ENCODE measurements at places on chromosomes 5 and 9.

- no peaks in the 10 kb centered on the region for H3K27me3 ChIP-seq
- no peaks in the 10 kb centered on the region for H3K36me3 ChIP-seq
- peak overlapping the region; percentile 15 for H3K27ac ChIP-seq
- DNase-seq: no peak
- no peak overlapping the region for H3K4me3 ChIP-seq
Measured at GRCh38 chr5:129971714-129972113, 67.4 kb downstream of the CHSY3 start.

DNA sequence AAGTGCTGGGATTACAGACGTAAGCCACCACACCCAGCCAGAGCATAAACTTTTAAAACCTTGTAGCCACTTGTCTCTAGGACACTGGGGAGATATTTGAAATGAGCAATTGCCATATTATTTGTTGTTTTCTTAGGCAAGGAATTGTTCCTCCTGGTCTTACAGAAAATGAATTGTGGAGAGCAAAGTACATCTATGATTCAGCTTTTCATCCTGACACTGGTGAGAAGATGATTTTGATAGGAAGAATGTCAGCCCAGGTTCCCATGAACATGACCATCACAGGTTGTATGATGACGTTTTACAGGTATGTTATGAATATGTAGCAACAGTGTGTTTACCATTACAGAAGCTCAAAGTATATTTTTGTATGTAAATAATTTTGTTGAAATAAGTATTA is 30.5 kb downstream of the SFXN1 start:
- H3K27ac ChIP-seq: no peak overlapping the region
- H3K4me1 ChIP-seq: no peaks in the 10 kb centered on the region
- H3K4me3 ChIP-seq: no peak overlapping the region
- DNase-seq: no peak
- H3K36me3 ChIP-seq: peaks cover 28% of the 10 kb centered on the region

DNA sequence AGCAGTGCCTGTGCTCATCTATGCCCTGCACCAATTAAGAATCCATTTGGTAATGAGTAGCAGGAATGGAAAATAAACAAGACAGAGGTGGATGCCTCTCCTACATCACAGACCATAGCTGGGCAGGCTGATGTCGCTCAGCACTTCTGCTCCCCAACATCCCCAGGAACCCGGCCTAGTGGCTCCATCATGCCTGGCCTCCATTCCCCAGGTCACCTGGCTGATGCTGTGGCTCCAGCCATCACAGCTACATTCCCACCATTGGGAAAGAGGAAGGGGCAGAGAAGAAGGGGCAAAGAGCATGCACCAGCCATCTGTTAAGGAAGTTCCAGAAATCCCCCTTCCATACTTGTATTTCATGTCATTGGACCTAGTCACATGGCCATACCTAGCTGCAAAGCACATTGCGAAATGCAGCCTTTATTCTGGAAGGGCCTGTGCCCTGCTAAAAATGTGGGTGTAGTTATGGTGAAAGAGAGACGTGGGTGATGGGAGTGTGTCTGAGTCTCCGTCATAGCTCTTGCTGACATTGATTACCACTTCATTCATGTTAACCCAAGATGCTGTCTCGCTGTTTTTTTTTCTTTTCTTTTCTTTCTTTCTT is 86.1 kb upstream of the ADAMTS2 start:
- peak; percentile 46 for DNase-seq
- H3K4me1 ChIP-seq: no peaks in the 10 kb centered on the region
- no peak overlapping the region for H3K27ac ChIP-seq
- H3K36me3 ChIP-seq: no peaks in the 10 kb centered on the region

DNA sequence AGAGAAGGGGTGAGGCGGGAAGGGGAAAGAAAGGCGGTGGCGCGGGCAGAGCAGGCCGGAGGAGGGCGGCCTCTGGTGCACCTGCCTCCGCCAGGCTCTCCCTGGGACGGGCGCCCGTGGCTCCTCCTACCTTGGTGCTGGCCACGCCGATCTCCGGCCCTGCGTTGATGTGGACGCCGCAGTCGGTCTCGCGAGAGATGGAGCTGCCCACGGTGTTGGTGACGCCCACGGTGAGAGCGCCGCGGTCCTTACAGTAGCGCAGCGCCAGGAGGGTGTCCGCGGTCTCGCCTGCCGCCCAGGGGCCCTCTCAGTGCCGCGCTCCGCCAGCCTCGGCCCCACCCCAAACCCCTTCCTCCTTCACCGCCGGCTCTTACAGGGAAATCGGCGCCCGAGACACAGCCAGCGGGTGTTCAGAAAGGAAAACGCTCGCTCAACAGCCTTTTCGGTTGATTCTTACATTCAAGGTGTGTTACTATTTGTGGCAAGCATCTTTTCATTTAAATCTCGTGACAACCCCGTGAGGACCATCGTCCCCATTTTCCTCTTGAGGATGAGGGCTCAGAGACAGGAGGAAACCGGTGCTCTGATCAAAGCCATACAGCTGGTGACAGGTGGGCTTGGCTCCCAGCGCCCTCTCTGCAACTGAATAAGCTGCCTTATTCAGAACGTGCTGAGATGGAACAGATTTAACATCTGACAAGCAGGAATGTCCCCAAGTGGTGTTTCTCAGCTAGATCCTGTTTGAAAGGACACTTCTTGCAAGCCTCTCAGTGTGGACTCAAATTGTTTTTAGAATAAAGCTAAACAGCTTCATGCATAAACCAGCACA is 22.0 kb upstream of the MAPK9 start:
- H3K36me3 ChIP-seq: peaks cover 10% of the 10 kb centered on the region
- no peaks in the 10 kb centered on the region for H3K27me3 ChIP-seq

DNA sequence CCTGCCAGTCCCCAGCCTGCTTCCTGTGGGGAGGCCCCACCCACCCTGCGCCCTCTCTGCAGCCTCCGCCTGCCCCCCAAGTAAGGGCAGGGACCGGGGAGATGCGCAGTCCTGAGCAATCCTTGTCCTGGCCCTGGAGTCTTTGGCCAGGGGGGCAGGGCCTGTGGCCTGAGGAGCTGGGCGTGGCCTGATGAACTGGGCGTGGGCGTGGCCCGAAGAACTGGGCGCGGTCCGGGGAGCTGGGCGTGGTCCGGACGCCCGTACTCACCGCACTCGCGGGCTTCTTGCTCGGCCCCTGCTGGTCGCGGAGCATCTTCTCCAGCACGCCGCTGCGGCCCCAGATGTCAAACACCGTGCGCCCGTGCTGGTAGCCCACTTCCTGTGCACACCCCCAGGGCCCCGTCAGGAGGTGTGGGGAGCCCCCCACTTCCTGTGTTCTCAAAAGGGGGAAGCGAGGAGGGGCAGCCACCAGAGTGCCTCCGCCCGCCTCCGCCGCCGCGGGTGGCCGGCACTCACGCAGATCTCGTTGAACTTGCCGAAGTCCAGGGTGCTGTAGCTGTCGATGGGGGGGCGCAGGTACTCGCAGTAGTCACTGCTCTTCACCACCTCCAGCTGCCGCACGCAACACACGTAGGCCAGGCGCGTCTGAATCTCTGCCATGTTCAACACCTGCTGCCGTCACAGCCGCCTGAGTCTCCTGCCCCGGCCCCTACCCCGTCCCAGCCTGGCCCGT is 2.7 kb upstream of the NSMF start:
- peaks cover under 1% of the 10 kb centered on the region for H3K36me3 ChIP-seq
- H3K4me1 ChIP-seq: peaks cover 11% of the 10 kb centered on the region
- H3K27ac ChIP-seq: no peak overlapping the region
- H3K4me3 ChIP-seq: no peak overlapping the region
- H3K27me3 ChIP-seq: no peaks in the 10 kb centered on the region

DNA sequence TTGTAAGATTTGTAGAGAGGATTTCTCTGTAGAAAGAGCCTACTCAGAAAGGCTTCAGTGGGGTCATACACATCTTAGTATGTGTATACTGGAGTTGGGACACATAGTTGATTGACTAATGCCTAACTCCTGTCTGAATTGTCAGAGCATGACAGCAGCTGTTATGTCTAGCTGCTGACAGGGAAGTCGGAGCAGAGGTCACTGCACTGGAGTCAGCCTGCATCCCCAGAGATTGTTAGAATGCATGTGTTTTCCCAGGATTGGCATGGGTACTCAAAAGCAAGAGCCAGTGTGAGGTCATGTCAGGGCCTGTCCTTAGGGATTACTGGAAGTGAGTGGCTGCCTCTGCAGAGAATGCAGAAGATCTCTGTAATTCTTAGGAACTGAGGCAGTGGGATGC is 82.7 kb downstream of the ITGA1 start:
- peaks cover 77% of the 10 kb centered on the region for H3K4me1 ChIP-seq
- H3K4me3 ChIP-seq: peak overlapping the region; percentile 32
- DNase-seq: no peak
- H3K27me3 ChIP-seq: no peaks in the 10 kb centered on the region
- peaks cover 40% of the 10 kb centered on the region for H3K36me3 ChIP-seq

DNA sequence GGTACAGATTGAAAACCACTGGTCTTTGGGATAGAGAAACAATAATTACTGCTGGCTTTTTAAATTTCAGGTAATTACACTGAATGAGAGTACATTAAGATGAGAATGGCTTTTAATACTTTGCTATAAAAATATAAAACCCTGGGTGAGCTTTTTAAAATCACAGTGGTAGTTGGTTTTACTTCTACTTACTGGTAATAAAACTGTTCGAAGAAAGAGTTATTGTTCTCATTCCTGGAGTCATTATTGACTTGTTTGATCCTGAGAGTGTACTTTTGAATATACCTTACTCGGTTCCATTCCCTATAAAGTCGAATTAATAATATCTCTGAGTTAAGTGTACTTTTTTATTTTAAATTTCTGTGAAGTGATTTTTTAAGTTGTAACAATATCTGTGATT is 21.5 kb downstream of the MELK start:
- no peak overlapping the region for H3K4me3 ChIP-seq
- no peak for DNase-seq
- no peak overlapping the region for H3K27ac ChIP-seq
- peaks cover 15% of the 10 kb centered on the region for H3K4me1 ChIP-seq
- H3K36me3 ChIP-seq: peaks cover 2% of the 10 kb centered on the region

GRCh38 chr9:78014776-78015175 is 16.8 kb downstream of the GNAQ start:
- H3K27ac ChIP-seq: no peak overlapping the region
- no peak overlapping the region for H3K4me3 ChIP-seq
- peaks cover 71% of the 10 kb centered on the region for H3K4me1 ChIP-seq
- no peaks in the 10 kb centered on the region for H3K27me3 ChIP-seq

DNA sequence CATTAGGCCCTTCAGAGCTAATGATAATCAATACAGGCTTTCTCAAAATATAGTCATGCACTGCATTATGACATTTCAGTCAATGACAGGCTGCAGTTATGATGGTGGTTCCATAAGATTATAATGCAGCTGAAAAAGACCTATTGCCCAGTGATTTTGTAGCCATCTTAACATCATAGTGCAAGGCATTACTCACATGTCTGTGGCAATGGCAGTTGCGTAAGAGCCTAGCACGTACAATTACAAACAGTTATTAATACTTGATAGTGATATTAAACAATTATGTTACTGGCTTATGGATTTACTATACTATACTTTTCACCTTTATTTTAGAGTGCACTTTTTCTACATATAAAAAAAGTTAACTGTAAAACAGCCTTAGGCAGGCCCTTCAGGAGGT is 214.8 kb downstream of the ISL1 start:
- H3K4me3 ChIP-seq: no peak overlapping the region
- DNase-seq: no peak
- no peak overlapping the region for H3K27ac ChIP-seq
- H3K4me1 ChIP-seq: no peaks in the 10 kb centered on the region
- peaks cover 1% of the 10 kb centered on the region for H3K27me3 ChIP-seq

GRCh38 chr5:514101-514485 is 10.2 kb downstream of the SLC9A3 start:
- H3K27me3 ChIP-seq: peaks cover 51% of the 10 kb centered on the region
- no peaks in the 10 kb centered on the region for H3K4me1 ChIP-seq
- no peak overlapping the region for H3K4me3 ChIP-seq
- peaks cover 2% of the 10 kb centered on the region for H3K36me3 ChIP-seq

DNA sequence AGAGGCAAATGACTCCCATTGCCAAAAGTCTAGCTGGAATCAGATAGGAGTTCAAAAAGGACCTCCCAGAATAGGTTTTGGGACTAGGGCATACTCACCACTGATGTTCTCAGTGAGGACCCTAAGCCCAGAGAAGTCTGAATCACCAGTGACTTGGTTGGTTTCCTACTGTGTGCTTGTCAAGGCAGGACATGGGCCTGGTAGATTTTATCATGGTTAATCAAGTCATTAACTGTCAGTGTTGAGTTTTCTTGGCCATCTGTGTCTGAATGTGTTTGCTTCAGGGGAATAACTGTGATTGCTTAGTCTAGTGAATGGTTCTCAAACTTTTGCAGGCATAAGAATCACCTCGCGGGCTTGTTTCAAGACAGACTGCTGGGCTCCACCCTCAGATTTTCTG is 99.0 kb upstream of the GDNF start:
- no peaks in the 10 kb centered on the region for H3K36me3 ChIP-seq
- H3K27me3 ChIP-seq: peaks cover 17% of the 10 kb centered on the region
- H3K4me3 ChIP-seq: no peak overlapping the region
- no peaks in the 10 kb centered on the region for H3K4me1 ChIP-seq
- no peak for DNase-seq

- H3K27ac ChIP-seq: no peak overlapping the region
- peaks cover 28% of the 10 kb centered on the region for H3K27me3 ChIP-seq
- H3K36me3 ChIP-seq: no peaks in the 10 kb centered on the region
- H3K4me1 ChIP-seq: no peaks in the 10 kb centered on the region
- DNase-seq: no peak
Measured at GRCh38 chr5:146357126-146357525, 18.5 kb downstream of the POU4F3 start.

DNA sequence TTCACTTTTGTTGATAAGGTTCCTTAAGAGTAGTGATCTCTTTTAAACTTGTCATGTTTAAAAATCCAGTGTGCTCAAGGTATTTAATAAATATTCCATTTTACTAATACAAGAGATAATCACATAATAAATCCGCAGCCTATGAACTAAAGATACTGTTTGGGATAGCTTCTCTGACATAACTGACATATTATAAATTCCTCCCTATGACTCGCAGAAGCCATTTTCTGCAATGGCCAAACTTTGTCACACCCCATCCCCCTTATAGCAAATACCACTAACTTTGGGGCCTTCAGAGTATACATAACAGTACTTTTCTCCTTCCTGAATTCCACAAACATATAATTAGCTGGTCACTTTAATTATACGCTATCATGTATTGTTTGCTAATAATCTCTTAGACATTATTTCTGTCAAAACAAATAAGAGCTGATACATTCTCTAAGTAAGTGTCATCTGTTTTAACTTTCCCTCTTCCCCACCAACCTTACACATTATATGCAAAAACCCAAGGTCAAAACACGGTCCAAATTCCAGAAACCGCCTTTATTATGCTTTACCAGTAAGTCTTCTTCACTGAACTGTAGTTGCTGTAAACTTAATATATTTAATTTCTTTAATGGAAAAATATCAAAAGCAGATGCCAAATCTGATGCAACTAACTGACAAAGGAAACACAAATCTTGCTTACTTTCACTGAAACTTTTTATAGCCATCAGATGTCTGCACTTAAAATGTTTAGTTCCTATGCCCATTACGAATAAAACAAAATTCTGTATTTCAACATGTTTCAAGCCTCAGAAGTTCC is 971 bp downstream of the TMEM267 start:
- no peak for DNase-seq
- peak overlapping the region; percentile 99 for H3K4me3 ChIP-seq
- peak overlapping the region; percentile 100 for H3K27ac ChIP-seq
- H3K27me3 ChIP-seq: no peaks in the 10 kb centered on the region
- H3K4me1 ChIP-seq: peaks cover 39% of the 10 kb centered on the region

Data from chondrocyte (in vitro differentiated cells).